ENCODE measurements at places on chromosomes 4 and X. TPM values are rescaled to one million over a fixed set of nuclear protein-coding genes. Genes with fewer than 3 reads are reported as not detected.

- H3K4me1 ChIP-seq: no peaks in the 10 kb centered on the region
- no peaks in the 10 kb centered on the region for H3K27me3 ChIP-seq
- no peak overlapping the region for H3K4me3 ChIP-seq
- H3K27ac ChIP-seq: no peak overlapping the region
- no peaks in the 10 kb centered on the region for H3K36me3 ChIP-seq
- no peak for DNase-seq
These were observed 149.6 kb upstream of the MAMLD1 start for GRCh38 chrX:150213481-150214030.

DNA sequence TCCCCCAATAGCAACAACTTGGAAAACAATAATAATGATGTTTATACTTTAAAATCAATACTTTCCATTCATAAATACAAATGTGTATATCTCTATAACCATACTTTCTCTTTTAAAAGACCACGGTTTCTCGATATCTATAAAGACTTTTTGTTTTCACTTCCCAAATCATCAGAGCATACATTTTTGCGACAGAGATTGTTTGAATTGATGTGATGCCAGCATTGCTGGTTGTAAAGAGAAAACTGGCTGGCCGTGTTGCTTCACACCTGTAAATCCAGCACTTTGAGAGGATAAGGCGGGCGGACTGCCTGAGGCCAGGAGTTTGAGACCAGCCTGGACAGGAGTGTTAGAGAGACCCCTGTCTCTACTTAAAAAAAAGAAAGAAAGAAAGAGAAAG, 77.6 kb upstream of the ZNF518B start:
- no peaks in the 10 kb centered on the region for H3K27me3 ChIP-seq
- H3K27ac ChIP-seq: no peak overlapping the region
- no peak overlapping the region for H3K4me3 ChIP-seq
- H3K36me3 ChIP-seq: no peaks in the 10 kb centered on the region

DNA sequence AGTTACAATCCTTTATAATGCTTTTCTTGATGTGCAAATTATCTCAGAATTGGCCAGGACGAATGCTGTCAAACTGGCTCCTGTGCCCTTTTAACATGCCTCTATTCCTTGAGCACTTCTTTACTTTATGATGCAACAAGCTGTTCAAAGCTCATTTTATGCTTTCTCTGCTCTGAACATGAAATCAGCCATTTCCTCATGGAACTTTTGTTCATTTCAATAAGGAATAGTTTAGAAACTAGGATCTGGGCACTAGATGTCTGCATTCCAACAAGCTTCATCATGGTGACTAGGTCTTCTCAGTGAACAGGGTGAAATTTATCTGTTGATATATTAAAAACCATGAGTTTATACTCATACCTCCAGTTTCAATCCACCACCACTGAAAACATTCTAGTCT, 87.3 kb upstream of the TEX13A start:
- no peak for DNase-seq
- no peaks in the 10 kb centered on the region for H3K4me1 ChIP-seq
- H3K4me3 ChIP-seq: no peak overlapping the region
- H3K27ac ChIP-seq: no peak overlapping the region
- no peaks in the 10 kb centered on the region for H3K36me3 ChIP-seq
- H3K27me3 ChIP-seq: no peaks in the 10 kb centered on the region

DNA sequence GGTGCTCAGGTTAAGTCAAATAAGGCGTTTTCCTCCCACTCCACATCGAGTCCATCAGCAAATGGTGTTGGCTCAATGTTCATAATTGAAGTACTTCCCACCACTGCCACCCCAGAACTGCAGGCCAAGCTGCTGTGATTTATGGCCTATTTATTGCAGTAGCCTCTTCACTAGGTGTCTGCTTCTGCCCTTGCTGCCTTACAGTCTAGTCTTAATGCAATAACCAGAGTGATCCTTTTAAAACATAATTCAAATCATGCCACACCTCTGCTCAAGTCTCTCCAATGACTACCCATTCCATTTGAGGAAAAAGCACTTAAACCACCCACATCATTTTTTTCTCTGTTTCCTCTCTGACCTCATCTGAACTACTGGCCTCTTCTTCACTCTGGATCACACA, 220.3 kb downstream of the KCNIP4 start:
- no peak overlapping the region for H3K4me3 ChIP-seq
- no peaks in the 10 kb centered on the region for H3K36me3 ChIP-seq
- DNase-seq: no peak
- no peaks in the 10 kb centered on the region for H3K4me1 ChIP-seq
- H3K27ac ChIP-seq: no peak overlapping the region

DNA sequence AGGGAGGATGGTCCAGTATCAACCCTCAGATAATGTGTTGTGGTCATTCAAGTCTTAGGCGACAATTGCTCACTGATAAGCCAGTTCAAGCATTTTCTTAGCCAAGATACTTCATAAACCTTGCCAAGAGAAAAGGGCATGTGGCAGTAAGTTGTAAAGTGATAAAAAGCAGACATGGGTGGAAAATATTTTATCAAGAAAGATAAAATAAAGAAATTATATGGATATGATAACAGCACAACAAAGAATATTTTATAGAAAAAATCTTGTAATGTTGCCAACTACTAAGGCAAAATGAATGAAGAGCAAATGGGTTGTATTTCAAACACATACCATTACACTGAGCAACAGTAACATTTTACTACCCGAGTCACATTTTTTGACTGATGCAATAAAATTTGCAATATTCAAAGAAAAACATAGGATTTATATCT, 217.4 kb upstream of the PITX2 start:
- no peak overlapping the region for H3K4me3 ChIP-seq
- H3K36me3 ChIP-seq: no peaks in the 10 kb centered on the region
- H3K27me3 ChIP-seq: no peaks in the 10 kb centered on the region
- no peak for DNase-seq

Gene PCYT1B
- total RNA-seq: 0.41 TPM

Data from natural killer cell (primary cell).